Glutamatergic neuron (in vitro differentiated cells): ENCODE measurements at places on chromosomes 4 and X.

DNA sequence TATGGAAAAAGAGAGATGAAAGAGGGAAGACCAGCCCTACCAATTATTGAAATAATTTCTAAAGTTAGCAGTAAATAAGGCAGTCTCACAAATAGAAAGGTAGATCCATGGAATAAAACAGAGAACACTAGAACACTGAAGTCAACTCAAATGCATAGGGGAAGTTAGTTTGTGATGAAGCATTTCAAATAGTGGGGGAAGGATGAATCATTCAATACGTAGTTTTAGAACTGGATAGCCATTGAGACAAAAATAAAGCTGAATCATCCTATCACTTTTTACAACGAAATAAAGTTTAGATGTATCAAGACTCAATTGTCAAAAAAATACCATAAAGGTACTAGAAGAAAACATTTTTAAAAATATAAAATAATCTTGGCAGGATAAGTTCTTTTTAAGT lies 143.2 kb upstream of the DGKK start:
- DNase-seq: no peak

GRCh38 chr4:155220025-155220424 lies 11.6 kb downstream of the NPY2R start:
- no peak for DNase-seq

GRCh38 chrX:115030625-115031024 lies 13.2 kb upstream of the IL13RA2 start:
- no peak for DNase-seq

DNA sequence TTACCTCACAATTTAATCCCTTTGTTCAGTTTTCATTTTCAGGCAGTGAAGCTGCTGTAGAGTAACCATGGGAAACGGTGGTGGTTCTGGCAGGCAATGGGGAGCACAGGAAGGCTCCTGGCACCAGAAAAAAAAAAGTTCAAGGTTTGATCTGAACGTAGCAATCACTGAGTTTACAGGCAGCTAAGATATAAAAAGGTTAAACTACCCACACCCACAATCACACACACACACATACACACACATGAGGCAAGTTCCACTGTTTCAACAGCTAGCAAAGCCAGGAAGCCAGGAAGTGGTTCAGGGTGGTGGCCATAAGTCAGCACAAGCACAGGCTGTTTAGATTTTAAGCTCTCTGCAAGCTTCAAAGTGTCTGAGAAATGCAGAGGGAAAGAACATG lies at the start of gene SULT1B1:
Gene SULT1B1, minus strand, starts transcription at position 166 of the 400 bp plus-strand sequence. CDS start 5,403 bp downstream, outside the sequence.
- DNase-seq: no peak

- no peak for DNase-seq
Measured at GRCh38 chr4:91837608-91838029, 466.1 kb upstream of the GRID2 start.

DNA sequence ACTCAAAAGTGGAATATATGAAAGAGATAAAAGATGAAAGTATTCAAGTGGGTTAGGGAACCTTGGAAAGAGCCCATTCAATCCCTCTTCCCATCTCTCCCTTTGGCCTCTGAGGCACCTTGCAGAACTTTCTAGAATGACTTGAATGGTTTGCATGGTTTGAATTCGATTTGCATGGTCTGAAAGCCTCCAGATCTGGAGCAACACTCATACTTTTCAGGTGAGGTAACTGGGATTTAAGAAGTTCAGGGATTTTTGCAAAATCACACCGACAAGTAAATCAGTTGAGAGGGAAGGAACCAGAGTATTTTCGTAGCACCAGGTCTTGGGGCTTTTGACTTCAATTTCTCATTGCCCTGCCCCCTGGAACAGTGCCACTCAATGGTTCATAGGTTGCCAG lies 476.0 kb upstream of the FTHL17 start:
- no peak for DNase-seq

DNA sequence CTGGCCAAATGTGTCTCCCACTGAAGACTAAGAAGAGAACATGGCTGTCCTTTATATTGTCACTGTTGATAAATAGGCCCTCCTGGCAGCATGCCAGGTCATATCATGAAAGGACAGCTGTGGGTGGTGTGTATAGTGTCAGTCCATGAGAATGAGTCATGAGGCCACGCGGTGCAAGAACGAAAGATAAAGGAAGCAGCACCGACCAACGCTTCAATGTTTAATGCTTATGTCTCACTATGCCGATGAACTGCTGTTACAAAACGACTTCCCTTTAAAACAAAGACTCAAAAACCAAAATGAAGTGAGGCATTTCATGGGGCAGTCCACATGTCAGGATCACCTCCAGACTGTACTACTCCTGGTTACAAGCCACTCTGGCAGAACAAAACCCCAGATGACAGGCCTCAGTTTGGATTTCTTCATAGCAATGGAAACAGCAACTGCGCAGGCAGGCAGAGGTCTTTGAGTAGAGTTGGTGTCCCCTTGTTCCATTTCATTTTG lies 5.2 kb upstream of the TCEANC start:
- DNase-seq: no peak

GRCh38 chr4:148881860-148882643 lies 439.8 kb upstream of the NR3C2 start:
- no peak for DNase-seq

GRCh38 chr4:40227284-40227683 lies 30.5 kb downstream of the RHOH start:
- no peak for DNase-seq

DNA sequence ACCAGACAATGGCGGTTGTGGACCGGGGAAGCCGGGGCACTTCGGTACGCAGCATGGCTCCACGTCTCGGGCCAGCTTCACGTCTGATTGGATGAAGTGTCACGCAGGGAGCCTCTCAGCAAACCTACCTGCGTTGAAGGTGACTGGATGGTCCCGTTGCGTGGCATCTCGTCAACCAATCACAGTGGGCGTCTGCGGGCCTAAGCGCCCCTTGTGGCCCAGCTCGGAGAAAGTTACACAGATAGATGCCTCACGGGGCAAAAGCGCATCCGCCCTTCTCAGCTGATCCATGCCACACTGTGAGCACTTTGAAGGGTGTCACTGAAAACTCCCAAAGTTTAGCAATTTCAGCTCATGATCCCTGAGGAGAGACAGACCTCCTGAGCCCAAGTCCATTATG lies at the start of gene H2BW1:
Gene H2BW1, minus strand, starts transcription at position 103 of the 400 bp plus-strand sequence. CDS start 132 bp downstream, outside the sequence.
- no peak for DNase-seq

DNA sequence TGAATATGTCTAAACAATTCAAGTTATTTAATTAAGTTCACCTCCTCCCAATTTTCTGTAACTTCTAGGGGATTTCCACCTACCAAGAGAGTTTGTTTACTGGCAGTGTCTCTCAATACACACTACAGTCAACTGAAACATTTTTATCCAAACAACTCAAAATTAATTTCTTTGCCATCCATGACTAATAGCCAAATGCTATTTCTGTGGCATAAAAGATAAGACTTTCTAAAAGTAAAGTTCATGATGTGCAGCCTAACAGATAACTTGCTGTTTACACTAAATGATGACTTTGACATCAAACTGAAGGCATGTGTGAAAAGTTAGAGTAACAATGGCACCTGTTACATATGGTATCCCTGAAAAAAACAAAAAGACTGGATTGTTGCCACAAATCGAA lies 7.3 kb downstream of the TAB3 start:
- no peak for DNase-seq

- no peak for DNase-seq
Measured at GRCh38 chr4:79585330-79585729, 177.3 kb upstream of the GK2 start.

GRCh38 chr4:105061136-105061696 lies 85.5 kb upstream of the TET2 start:
- no peak for DNase-seq

DNA sequence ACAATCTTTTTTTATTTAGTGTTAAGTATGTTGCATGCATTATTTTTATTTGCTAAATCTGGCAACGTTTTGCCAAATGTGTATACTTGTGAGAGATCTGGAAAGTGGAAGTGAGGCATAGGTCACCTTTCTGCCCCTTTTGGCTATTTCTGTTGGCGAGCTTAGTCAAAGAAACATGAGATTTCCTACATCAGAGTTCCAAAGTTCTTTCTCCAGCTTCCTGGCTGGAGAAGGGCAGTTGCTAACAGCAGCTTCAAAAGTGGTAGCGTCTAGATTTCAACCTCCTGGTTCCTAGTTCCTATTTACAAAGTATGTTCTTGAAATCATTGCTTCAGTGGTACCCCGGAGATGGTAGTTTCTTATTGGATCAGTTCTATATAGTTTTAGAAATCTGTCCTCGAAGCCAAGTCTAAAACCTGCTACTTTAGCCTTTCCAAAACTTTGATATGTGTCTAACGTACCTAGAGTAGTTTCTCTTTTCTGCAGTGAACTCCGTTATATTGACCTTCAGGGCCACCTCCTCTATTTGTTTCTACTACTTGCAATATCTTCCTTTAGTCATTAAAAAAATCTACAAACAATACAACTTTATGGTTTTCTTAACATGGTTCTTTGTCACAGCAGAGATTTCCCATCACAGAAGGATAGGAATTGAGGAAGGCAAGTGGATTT lies 455.8 kb upstream of the FTHL17 start:
- no peak for DNase-seq

DNA sequence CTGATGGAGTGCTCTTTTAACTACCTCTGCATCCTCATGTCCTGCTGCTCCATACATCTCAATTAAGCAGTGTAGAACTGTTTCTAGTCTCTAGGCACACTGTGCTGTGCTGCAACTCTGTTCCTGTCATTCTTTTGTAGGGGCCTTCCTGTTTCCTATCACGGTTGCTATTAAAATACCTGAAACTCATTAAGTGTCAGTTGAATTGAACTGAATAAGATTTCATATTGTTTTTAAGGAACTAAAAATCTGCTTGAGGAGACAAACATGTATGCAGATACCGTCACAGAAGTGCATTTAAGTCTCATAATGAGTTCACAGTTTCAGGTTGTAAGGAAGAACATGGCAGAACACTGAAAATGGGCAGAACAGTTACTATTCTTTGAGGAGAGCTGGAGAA lies 170.1 kb downstream of the LARP7 start:
- DNase-seq: no peak

DNA sequence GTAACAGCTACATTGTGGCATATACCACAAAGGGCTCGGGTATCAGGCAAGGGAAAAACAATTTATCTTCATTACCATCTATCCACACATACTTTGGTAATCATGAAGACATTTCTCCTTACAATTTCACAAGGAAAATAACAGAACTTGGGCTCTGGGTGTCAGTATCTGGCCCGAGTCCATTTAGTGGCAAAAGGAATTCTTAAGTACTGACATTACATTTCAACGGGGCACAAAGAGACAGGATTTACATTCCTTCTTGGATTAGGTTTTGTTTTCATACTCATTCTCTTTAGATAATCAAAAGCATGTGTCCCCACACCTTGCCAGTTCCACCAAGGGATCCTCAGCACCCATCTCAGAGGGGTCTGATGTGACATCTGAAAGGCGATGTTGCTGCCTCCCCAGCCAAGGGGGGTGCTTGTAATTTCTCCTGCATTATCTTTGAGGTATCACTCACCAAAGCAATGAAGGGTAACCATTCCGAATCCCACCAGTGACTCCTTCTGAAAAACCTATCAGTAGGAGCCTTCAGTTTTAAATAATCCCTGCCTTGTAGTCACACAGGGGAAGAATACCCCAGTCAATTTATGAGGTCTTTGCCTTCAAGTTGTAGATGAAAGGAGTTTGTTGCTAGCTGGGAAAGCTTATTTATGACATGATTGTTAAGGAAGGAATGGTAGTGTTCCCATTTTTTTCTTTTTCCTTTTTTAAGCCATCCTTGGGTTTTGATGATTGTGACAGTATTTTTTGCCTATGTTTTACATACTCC lies 118.6 kb downstream of the PALLD start:
- no peak for DNase-seq

- no peak for DNase-seq
Measured at GRCh38 chr4:80925293-80925692, 105.2 kb upstream of the BMP3 start.
